ENCODE measurements at places on chromosomes 16 and 17.

DNA sequence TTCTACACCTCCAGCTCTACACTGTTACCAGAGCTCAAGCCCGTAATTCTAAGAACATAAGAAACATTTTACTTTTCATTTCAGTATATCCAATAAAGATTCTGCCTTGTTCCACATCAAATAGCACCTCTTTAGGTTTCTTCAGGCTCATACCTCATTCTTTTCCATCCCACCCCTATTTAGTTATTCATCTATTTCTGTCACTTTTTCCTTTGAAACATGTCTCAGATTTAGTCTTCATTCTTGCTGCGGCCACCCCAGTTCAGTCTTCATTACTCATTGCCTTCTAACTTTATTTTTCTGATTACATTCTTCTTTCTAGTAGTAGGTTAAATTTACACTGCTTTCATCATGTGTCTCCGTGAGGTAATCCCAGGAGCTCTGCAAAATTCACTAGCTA, 33.5 kb downstream of the PPM1E start:
- DNase-seq, result peak; percentile 24
- H3K27me3 ChIP-seq, result peaks cover 6% of the 10 kb centered on the region
- H3K36me3 ChIP-seq, result no peaks in the 10 kb centered on the region
- H3K27ac ChIP-seq, result no peak overlapping the region

GRCh38 chr17:17304521-17304985, 1.4 kb downstream of the NT5M start:
- no peaks in the 10 kb centered on the region for H3K27me3 ChIP-seq
- peaks cover 30% of the 10 kb centered on the region for H3K4me1 ChIP-seq
- peak overlapping the region; percentile 73 for H3K4me3 ChIP-seq
- peak; percentile 47 for DNase-seq
- no peaks in the 10 kb centered on the region for H3K36me3 ChIP-seq

DNA sequence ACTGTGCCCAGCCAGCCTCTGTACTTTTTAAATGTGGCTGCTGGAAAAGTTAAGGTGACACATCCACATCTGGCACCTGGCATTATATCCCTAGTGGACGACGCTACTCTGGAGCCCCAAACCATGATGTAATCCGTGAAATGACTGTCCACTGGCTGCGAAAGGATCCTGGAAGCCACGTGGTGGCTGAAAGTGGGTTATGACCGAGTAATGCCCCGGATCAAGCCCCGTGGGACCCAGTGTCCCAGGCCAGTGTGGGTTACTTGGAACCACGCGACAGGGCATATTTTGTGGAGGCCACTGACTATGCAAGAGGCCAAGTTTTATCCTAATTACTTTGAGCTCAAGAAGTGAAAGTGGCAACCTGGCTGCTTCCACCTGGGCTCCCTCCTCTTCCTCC, 79.6 kb downstream of the PGS1 start:
- no peaks in the 10 kb centered on the region for H3K4me1 ChIP-seq
- no peaks in the 10 kb centered on the region for H3K27me3 ChIP-seq
- no peak for DNase-seq
- no peak overlapping the region for H3K4me3 ChIP-seq
- no peaks in the 10 kb centered on the region for H3K36me3 ChIP-seq

DNA sequence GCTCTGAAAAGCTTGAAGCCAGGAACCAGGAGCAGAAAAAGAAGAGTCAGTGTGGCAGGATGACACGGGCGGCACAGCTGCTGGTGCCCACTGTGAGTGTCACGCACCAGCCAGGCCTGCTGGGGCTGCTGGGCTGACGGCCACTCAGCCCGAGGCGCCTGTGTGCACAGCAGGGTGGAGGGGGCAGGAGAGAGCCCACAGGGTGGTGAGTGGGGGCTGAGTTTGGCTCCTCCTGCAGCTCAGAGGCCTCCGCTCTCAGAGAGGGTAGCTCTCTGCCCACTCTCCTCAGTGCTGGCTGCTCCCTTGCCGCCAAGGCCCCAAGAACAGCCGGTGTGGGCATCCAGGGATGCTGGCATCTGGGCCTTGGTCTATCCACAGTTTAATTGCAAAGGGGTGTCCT, 59.6 kb downstream of the GSG1L start:
- no peak overlapping the region for H3K4me3 ChIP-seq
- no peak for DNase-seq
- H3K36me3 ChIP-seq, result no peaks in the 10 kb centered on the region

GRCh38 chr17:5364156-5364555, 55.3 kb downstream of the NUP88 start:
- H3K4me1 ChIP-seq, result no peaks in the 10 kb centered on the region
- no peak overlapping the region for H3K27ac ChIP-seq
- no peaks in the 10 kb centered on the region for H3K27me3 ChIP-seq
- peaks cover 25% of the 10 kb centered on the region for H3K36me3 ChIP-seq
- no peak overlapping the region for H3K4me3 ChIP-seq
- no peak for DNase-seq

DNA sequence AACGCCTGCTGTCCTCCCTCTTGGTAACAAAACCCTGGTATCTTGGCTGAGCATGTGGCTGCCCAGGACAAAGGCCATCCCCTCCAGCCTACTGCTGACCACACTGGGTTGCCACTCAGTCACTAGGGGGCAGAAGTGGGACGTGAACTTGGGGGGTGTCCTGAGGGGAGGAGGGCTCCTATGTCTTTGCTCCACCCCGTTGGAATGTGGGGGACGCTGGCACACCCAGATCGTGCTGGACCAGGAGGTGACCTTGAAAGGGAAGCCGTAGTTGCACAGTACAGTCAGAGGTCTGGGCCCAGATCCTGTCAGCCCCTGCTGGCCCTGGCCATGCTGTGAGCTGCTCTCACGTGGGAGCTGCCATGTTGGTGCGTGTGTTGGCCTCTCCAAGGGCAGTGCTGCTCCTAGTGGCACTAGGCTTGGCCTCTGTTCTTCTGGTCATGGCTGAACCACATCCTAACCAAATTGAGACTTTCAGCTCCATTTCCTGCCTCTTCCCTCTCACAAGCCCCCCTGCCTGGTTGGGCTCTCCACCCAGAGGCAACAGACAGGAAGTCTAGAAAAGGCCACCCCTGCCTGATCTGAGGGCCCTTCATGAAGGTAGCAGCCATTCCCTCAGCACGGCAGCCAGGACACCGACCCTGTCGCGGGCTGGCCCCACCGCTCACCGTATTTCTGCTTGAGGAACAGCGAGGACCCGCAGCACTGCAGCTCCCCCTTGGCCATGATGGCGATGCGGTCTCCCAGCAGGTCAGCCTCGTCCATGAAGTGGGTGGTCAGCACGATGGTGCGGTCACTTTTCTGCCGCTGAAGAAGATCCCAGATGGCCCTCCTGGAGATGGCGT, 29.0 kb upstream of the RNPS1 start:
- no peaks in the 10 kb centered on the region for H3K27me3 ChIP-seq
- H3K4me1 ChIP-seq, result no peaks in the 10 kb centered on the region
- DNase-seq, result peak; percentile 37
- no peaks in the 10 kb centered on the region for H3K36me3 ChIP-seq
- H3K4me3 ChIP-seq, result no peak overlapping the region

DNA sequence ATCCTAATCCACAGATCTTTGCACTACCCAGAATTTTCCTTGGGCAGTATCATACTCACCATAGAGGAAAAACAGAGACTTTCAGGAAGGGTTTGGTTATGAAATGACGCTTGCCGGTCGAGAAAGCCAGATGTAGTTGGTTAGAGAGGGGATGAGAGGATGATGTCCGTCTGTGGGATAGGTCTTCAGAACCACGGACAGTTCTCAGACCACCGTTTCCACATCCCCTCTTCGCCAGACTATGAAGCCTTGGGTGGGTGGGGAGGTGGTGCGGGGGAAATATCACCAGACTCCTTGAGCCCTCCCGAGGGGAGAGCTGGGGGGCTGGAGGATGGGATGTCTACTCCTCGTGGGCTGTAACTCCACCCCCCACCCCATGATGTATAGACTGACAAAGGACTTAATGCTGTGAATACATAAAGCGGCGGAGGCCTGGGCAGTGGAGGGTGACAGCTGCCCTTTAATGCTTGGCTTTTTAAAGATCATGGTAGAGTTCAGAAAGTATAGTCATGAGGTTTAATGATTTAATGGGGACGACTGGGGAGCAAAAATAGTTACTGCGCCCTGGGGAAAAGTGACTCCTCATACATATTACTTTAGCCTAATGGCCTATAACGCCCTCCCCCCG, 96.6 kb downstream of the MRM1 start:
- DNase-seq, result no peak
- H3K36me3 ChIP-seq, result no peaks in the 10 kb centered on the region
- H3K4me3 ChIP-seq, result no peak overlapping the region
- H3K27ac ChIP-seq, result no peak overlapping the region
- H3K27me3 ChIP-seq, result peaks cover 36% of the 10 kb centered on the region

- no peaks in the 10 kb centered on the region for H3K36me3 ChIP-seq
- DNase-seq, result peak; percentile 28
- no peak overlapping the region for H3K27ac ChIP-seq
- H3K27me3 ChIP-seq, result no peaks in the 10 kb centered on the region
- no peak overlapping the region for H3K4me3 ChIP-seq
These were observed 90.1 kb upstream of the CDC42EP4 start for GRCh38 chr17:73401911-73402310.

- H3K4me3 ChIP-seq, result no peak overlapping the region
- H3K27me3 ChIP-seq, result peaks cover 7% of the 10 kb centered on the region
- H3K4me1 ChIP-seq, result no peaks in the 10 kb centered on the region
- DNase-seq, result no peak
- H3K36me3 ChIP-seq, result no peaks in the 10 kb centered on the region
These were observed 8.6 kb downstream of the SLC47A1 start for GRCh38 chr17:19542247-19542646.

- H3K36me3 ChIP-seq, result no peaks in the 10 kb centered on the region
- H3K4me1 ChIP-seq, result no peaks in the 10 kb centered on the region
- no peaks in the 10 kb centered on the region for H3K27me3 ChIP-seq
- DNase-seq, result no peak
- no peak overlapping the region for H3K27ac ChIP-seq
These were observed 187.5 kb upstream of the CDH11 start for GRCh38 chr16:65309354-65309753.

DNA sequence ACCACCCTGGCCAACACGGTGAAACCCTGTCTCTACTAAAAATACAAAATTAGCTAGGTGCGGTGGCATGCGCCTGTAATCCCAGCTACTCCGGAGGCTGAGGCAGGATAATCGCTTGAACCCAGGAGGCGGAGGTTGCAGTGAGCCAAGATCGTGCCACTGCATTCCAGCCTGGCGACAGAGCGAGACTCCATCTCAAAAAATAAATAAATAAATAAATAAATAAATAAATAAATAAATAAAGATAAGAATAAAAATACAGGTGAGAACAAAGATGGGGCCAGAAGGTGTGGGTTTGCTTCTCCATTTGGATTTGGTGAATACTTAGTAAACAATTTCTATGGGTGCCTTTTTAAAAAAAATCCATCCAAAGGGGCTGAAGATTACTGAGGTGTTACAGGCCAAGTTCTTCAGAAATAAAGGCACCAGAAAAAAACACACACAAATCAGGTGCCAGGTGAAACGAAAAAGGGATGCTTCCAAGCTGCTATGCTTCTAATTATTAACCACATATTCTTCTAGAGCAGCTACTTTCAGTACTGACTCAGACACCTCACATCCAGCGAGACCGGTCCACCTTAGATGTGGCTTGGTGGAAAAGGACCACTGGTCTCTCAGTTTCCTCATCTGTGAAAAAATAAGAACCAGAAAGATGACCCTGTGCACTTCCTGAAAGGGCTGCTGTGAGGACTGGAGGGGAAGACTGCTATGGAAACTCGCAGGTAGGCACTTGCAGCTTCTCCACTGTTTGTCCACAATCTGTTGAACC, 9.2 kb downstream of the GLYR1 start:
- peaks cover 15% of the 10 kb centered on the region for H3K4me1 ChIP-seq
- no peak for DNase-seq
- no peaks in the 10 kb centered on the region for H3K27me3 ChIP-seq
- peaks cover 36% of the 10 kb centered on the region for H3K36me3 ChIP-seq
- no peak overlapping the region for H3K4me3 ChIP-seq
- H3K27ac ChIP-seq, result no peak overlapping the region

DNA sequence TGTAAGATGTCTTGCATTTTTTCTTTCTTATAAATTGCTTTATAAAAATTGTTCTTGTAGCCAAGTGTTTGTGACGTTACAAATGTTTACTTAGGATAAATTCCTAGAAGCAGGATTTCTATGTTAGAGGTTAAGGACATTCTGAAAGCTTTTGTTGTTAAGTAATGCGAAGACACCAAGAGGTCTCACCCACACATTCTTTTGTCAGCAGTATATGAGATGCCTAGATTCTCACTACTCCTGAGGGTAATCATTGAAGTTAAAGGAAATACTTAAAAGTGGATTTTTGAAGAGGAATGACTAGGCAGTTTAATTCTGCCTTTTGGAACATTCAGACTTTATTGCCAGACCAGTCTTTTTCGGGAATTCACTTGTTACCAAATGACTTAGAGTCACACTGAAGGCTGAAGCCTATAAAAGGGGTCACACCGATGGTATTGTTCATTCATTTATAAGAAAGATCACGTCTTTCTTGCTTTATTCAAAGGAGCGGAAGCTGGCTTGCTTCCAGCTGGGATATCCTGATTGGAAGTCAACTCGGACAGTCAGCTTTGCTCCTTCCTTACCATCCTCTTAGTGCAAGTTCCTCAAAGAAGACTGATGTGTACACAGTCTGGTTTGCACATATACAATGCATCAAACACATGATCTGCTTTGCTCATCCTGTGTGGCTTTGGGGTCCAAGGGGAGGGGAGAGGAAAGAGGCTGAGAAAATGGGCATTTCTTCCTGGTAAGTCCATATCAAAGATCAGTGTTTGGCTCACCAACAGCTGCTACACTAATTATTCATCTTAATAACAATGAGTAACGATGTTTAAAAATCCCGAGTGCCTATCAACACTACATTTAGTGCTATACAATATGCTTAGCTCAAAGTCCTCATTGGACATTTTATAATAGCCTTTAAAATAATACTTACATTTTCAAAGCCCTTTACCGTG, 160.0 kb downstream of the MAP2K6 start:
- no peaks in the 10 kb centered on the region for H3K36me3 ChIP-seq
- no peak for DNase-seq
- peaks cover 1% of the 10 kb centered on the region for H3K27me3 ChIP-seq
- no peak overlapping the region for H3K27ac ChIP-seq
- no peak overlapping the region for H3K4me3 ChIP-seq

GRCh38 chr17:7720125-7720524, 2.6 kb downstream of the DNAH2 start:
- no peak overlapping the region for H3K27ac ChIP-seq
- peaks cover 14% of the 10 kb centered on the region for H3K4me1 ChIP-seq
- no peaks in the 10 kb centered on the region for H3K36me3 ChIP-seq
- no peak for DNase-seq

DNA sequence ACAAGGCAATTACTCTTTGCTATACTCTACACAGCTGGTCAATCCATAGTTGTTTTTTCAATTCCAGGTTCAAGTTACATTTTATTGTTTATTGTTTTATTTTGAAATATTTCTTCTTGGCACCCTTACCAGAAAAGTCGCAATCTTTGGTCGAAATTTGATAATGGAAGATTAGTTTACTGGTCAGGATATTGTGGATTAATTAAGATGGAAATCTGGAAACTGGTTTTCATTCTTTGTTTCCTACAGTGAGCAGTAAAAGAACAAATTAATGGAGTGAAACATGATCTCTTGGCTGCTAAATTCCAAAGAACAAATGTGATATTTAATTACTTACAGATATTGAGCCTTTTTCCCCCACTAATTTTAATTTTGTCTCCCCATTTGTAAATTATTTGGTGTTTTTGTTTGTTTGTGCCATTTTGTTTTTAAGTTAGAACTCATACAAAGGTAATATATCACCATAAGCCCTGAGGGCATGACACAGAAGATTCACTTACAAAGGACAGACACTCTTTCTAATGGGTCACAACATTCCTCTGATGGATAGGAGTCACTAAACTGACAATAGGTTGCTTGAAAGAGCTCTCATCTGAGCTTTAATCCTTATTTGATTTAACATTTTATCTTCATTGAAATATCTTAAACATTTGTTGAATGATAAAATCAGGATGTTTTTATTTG, 700.2 kb downstream of the KCNJ2 start:
- no peaks in the 10 kb centered on the region for H3K4me1 ChIP-seq
- H3K4me3 ChIP-seq, result no peak overlapping the region
- no peak overlapping the region for H3K27ac ChIP-seq
